ENCODE measurements at places on chromosomes 5 and 9. TPM values are rescaled to one million over a fixed set of nuclear protein-coding genes. Genes with fewer than 3 reads are reported as not detected.

MLANA gene
- not detected for total RNA-seq

KCNV2 gene
- total RNA-seq, result not detected

KCNN2 gene
- not detected for total RNA-seq

NME5 gene
- 1.7 TPM for total RNA-seq

SERF1A gene
- 7.0 TPM for total RNA-seq

FST gene
- total RNA-seq, result 205 TPM

ORM1 gene
- not detected for total RNA-seq

HAVCR1 gene
- total RNA-seq, result 0.56 TPM

NXNL2 gene
- total RNA-seq, result 2.5 TPM

CER1 gene
- total RNA-seq, result not detected

CDH9 gene
- total RNA-seq, result not detected

GRAMD2B gene
- total RNA-seq, result 34.7 TPM

MAMDC2 gene
- total RNA-seq, result 3.1 TPM

EPB41L4B gene
- total RNA-seq, result 3.3 TPM

APBA1 gene
- total RNA-seq, result 2.5 TPM

AMBP gene
- not detected for total RNA-seq

LMNB1 gene
- 14.9 TPM for total RNA-seq

PCDHAC2 gene
- 0.19 TPM for total RNA-seq

PCDHGC3 gene
- 31.0 TPM for total RNA-seq

UBE2QL1 gene
- total RNA-seq, result not detected

GKAP1 gene
- total RNA-seq, result 0.56 TPM

PRUNE2 gene
- 67.7 TPM for total RNA-seq

IFNA2 gene
- total RNA-seq, result not detected

FGD3 gene
- not detected for total RNA-seq

SH3TC2 gene
- 4.4 TPM for total RNA-seq

CTNND2 gene
- not detected for total RNA-seq

BARHL1 gene
- total RNA-seq, result not detected

FBN2 gene
- 9.6 TPM for total RNA-seq

HBEGF gene
- total RNA-seq, result 32.6 TPM

RALGDS gene
- total RNA-seq, result 38.5 TPM

IL4 gene
- total RNA-seq, result not detected

KIAA1958 gene
- total RNA-seq, result 2.5 TPM

ANKRD18B gene
- total RNA-seq, result 2.8 TPM

CARTPT gene
- total RNA-seq, result not detected

All from regular cardiac myocyte (primary cell).